ENCODE measurements at places on chromosomes 11 and 22.
A peak's percentile ranks its signal among the peaks of the same experiment; 100 is the strongest.

- H3K27me3 ChIP-seq: peaks cover 2% of the 10 kb centered on the region
- peak overlapping the region; percentile 72 for H3K27ac ChIP-seq
These were observed 113.4 kb upstream of the CRYBB3 start for GRCh38 chr22:25085930-25086901.

- H3K27ac ChIP-seq: no peak overlapping the region
- no peaks in the 10 kb centered on the region for H3K4me1 ChIP-seq
- H3K27me3 ChIP-seq: no peaks in the 10 kb centered on the region
- DNase-seq: no peak
These were observed 620.7 kb upstream of the ARHGAP42 start for GRCh38 chr11:100066399-100066798.

GRCh38 chr11:38476808-38477575 is 1879.0 kb upstream of the RAG2 start:
- DNase-seq: no peak
- H3K27ac ChIP-seq: no peak overlapping the region

- H3K27me3 ChIP-seq: no peaks in the 10 kb centered on the region
- H3K4me1 ChIP-seq: no peaks in the 10 kb centered on the region
- DNase-seq: no peak
These were observed 52.3 kb downstream of the CCDC34 start for GRCh38 chr11:27310707-27311106.

DNA sequence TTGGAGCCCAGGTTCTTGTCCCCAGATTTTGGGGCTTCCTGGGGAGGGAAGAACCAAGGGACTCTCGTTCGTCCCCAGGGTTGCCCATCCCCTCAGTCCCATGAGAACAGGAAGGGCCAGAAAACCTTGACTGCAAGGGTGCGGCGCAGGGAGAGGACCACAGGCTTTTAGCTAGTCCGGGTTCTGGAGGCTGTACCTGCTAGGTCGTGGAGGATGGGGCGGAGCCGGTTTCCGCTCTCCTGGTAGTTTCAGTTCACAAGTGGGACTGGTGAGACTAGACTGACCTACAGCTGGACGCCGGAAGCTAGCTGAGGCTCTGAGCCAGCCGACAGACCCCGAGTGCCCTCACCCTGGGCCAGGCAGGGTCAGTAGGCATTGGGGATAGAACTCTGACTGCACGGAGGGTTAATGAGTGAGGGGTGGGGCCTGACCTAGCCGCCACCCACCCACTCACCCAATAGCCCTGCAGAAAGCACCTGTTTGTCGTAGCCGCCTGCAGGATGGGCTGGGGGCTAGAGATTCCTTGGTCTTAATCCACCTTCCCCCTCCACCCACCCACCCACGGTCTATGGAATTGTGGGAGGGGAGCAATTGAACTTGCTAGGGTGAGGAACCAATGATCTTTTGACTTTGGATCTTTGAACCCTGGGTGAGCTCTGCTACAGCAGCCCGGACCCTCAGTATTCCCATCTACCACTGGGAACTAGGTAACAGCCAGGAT is 1.5 kb downstream of the MAFF start:
- H3K27ac ChIP-seq: no peak overlapping the region
- no peaks in the 10 kb centered on the region for H3K36me3 ChIP-seq
- peak overlapping the region; percentile 83 for H3K4me3 ChIP-seq
- DNase-seq: no peak
- peaks cover 15% of the 10 kb centered on the region for H3K27me3 ChIP-seq

- DNase-seq: no peak
- H3K27me3 ChIP-seq: peaks cover 7% of the 10 kb centered on the region
- no peaks in the 10 kb centered on the region for H3K36me3 ChIP-seq
- no peak overlapping the region for H3K27ac ChIP-seq
These were observed 192.8 kb upstream of the B3GAT1 start for GRCh38 chr11:134604886-134605285.

DNA sequence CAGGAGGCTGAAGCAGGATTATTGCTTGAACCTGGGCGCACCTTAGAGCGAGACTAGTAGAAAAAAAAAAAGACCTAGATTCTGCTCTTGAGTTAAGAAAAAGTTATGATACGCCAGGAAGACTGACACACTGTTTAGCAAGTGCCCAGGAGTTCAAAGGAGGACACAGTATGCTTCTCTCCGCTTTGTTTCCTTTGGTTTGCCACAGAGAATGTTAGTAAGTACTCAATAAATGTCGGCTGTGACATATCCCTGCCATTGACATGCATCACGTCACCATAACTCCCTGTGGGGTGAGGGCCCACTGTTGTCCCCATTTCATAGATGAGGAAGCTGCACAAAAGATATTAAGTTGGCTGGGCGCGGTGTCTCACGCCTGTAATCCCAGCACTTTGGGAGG is 7.1 kb downstream of the SPTBN2 start:
- no peak overlapping the region for H3K27ac ChIP-seq
- no peak for DNase-seq
- peaks cover 2% of the 10 kb centered on the region for H3K36me3 ChIP-seq
- no peak overlapping the region for H3K4me3 ChIP-seq
- peaks cover 49% of the 10 kb centered on the region for H3K4me1 ChIP-seq

GRCh38 chr11:67674442-67674871 is at the start of gene ALDH3B2:
Gene ALDH3B2 (minus strand): TSS chr11:67674623. CDS start chr11:67666935, 7,688 bp downstream.
- H3K4me3 ChIP-seq: no peak within 1 kb of the TSS
- no peak within 1 kb of the TSS for H3K27ac ChIP-seq

DNA sequence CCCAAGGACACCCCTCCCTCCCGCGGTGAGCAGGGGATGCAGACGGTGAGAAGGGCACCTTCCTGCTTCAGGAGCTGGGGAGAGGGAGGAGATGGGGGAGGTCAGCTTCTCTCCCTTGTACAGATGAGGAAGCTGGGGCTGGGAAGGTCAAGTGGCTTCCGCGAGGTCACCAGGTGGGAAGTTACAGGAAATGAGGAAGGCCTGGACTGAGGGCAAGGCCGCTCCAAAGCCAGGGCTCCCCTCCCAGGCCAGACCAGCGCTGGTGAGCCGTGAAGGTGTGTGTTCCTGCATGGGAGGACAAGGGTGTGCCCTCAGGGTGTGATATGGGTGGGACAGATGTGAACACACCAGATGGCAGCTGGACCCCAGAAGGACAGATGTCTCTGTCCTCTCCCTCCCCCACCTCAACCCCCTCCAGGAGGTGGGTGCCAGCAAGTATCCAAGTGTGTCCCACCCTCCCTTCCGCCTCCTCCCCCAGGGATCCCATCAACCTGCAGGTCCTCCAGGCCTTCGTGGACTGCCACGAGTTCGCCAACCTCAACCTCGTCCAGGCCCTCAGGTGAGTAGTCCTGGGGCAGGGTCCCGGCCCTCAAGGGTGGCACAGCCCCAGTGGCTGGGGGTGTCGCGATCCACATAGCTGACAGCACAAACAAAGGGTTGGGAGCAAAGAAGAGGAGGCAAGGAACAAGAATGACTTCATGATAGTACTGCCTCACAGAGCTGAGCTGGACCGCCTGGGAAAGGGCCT is 16.6 kb downstream of the CYTH4 start:
- H3K4me3 ChIP-seq: no peak overlapping the region
- no peak overlapping the region for H3K27ac ChIP-seq
- peaks cover 3% of the 10 kb centered on the region for H3K36me3 ChIP-seq
- H3K27me3 ChIP-seq: peaks cover 11% of the 10 kb centered on the region
- no peak for DNase-seq

- DNase-seq: no peak
- no peak overlapping the region for H3K4me3 ChIP-seq
- no peaks in the 10 kb centered on the region for H3K4me1 ChIP-seq
- H3K27ac ChIP-seq: peak overlapping the region; percentile 22
These were observed 8.1 kb upstream of the MYH9 start for GRCh38 chr22:36395915-36396314.

DNA sequence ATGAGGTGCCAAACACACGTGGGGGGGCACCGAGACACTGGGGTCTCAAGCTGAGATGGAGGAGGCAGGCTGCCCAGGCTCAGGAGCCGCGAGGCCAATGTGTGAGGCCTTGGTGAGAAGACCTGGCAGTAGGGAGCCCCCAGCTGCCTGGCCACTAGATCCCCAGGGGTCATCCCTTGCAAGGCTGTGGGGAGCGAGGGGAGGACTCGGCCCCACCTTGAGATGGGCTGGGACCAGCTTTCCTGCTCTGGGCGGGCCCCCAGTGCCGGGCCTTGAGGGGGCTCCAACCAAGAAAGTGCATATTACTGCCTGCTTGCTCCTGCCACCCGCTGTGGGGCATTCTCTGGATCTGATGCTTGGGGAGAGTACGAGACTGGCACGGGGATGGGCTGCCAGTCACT is 107.0 kb downstream of the CTTN start:
- DNase-seq: no peak
- no peaks in the 10 kb centered on the region for H3K36me3 ChIP-seq
- peaks cover 2% of the 10 kb centered on the region for H3K27me3 ChIP-seq
- no peak overlapping the region for H3K4me3 ChIP-seq
- H3K27ac ChIP-seq: no peak overlapping the region

- no peaks in the 10 kb centered on the region for H3K36me3 ChIP-seq
- H3K4me3 ChIP-seq: peak overlapping the region; percentile 82
- DNase-seq: no peak
- H3K27ac ChIP-seq: no peak overlapping the region
- peaks cover 16% of the 10 kb centered on the region for H3K27me3 ChIP-seq
These were observed 3.0 kb downstream of the MN1 start for GRCh38 chr22:27798511-27799014.

- DNase-seq: no peak
- H3K4me3 ChIP-seq: no peak overlapping the region
- peaks cover 14% of the 10 kb centered on the region for H3K36me3 ChIP-seq
- peaks cover 6% of the 10 kb centered on the region for H3K27me3 ChIP-seq
- no peaks in the 10 kb centered on the region for H3K4me1 ChIP-seq
These were observed 13.8 kb downstream of the CARS1 start for GRCh38 chr11:3043315-3043871.

GRCh38 chr11:3158131-3158591 is 6.9 kb downstream of the OSBPL5 start:
- H3K27me3 ChIP-seq: peaks cover 8% of the 10 kb centered on the region
- peaks cover 15% of the 10 kb centered on the region for H3K4me1 ChIP-seq
- peaks cover 6% of the 10 kb centered on the region for H3K36me3 ChIP-seq
- DNase-seq: no peak
- H3K27ac ChIP-seq: no peak overlapping the region

- H3K27ac ChIP-seq: no peak overlapping the region
- no peaks in the 10 kb centered on the region for H3K36me3 ChIP-seq
- peaks cover under 1% of the 10 kb centered on the region for H3K27me3 ChIP-seq
- no peak overlapping the region for H3K4me3 ChIP-seq
These were observed 61.2 kb downstream of the MPPED1 start for GRCh38 chr22:43473031-43473430.

DNA sequence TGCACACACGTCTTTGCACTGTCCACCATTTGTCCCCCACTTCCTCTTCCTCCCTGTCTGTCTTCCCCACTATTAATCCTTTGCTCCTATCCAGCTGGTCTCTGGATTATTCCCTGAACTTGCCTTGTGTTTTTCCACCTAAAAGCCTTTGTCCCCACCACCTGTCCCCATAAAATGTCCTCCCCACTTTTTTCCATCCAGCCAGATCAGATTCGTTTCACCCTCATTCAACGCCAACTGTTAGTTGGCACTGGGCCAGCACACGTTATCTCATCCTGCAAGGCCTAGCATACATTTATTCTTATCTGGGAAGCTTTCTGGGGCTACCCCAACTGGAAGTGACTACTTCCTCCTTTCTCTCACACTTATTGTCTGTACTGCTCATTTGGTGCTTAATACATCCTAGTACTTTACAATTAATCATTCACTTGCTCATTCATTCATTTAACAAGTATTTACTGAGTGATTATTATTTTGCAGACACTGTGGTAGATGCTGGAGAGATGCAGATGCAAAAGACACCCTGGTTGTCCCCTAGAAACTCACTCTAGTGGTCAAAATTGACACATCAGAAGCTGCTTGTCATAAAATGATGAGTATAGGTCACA is 96.2 kb downstream of the RASSF10 start:
- peaks cover 7% of the 10 kb centered on the region for H3K27me3 ChIP-seq
- peak overlapping the region; percentile 89 for H3K27ac ChIP-seq
- H3K36me3 ChIP-seq: peaks cover 19% of the 10 kb centered on the region
- peak; percentile 69 for DNase-seq
- H3K4me1 ChIP-seq: peaks cover 65% of the 10 kb centered on the region
- H3K4me3 ChIP-seq: peak overlapping the region; percentile 21

DNA sequence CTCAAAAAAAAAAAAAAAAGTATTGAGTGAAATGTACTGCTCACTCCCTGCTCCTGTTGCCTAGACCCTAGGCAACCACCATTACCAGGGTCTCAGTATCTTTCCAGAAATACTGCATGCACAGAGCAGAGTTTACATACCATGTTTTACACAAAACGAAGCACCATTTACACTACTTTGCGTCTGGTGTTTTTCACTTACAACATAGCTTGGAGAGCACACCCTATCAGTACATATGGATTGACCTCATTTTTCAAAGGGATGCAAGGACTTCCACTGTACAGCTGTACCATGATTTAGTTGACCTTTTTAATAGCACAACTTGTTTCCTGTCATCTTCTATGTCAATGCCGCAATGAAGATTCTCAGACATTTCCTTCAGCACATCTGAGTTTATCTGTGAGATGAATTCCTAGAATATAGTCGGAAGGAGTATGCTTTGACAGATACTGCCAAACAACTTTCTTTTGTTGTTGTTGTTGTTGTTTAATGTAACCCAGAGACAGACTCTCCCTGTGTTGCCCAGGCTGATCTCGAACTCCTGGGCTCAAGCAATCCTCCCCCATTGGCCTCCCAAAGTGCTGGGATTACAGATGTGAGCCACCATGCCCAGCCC is 6.1 kb downstream of the MYH9 start:
- peak overlapping the region; percentile 42 for H3K27ac ChIP-seq
- H3K27me3 ChIP-seq: no peaks in the 10 kb centered on the region
- peaks cover 56% of the 10 kb centered on the region for H3K4me1 ChIP-seq

- H3K27ac ChIP-seq: no peak overlapping the region
- no peak overlapping the region for H3K4me3 ChIP-seq
These were observed 2413.8 kb upstream of the RAG2 start for GRCh38 chr11:39011797-39012196.

- no peaks in the 10 kb centered on the region for H3K27me3 ChIP-seq
- no peaks in the 10 kb centered on the region for H3K4me1 ChIP-seq
- H3K4me3 ChIP-seq: no peak overlapping the region
- no peak overlapping the region for H3K27ac ChIP-seq
- H3K36me3 ChIP-seq: no peaks in the 10 kb centered on the region
- no peak for DNase-seq
These were observed 9.8 kb downstream of the POU2AF3 start for GRCh38 chr11:111308140-111308539.

- no peaks in the 10 kb centered on the region for H3K36me3 ChIP-seq
- no peak for DNase-seq
- H3K27ac ChIP-seq: no peak overlapping the region
- H3K27me3 ChIP-seq: peaks cover 5% of the 10 kb centered on the region
- no peak overlapping the region for H3K4me3 ChIP-seq
These were observed 99.8 kb downstream of the AASDHPPT start for GRCh38 chr11:106177311-106177710.

DNA sequence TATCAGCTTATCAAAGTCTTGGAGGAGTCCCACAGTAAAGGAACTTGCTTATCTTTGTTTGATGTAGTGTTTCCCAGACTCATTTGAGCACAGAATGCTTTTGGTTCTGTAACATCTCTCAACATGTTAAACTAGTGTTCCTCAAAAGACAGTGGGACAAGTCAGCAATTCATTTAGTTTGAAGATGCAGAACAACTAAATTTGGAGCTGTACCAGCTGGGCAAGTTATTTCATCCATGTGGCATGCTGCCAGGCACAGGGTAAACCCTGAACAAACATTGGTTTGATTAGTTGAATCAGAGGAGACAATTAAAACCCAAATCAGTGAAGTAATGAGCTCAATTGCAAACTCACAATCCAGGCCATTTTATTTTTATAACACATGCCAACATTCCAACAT is 141.2 kb downstream of the CSNK2A3 start:
- no peak overlapping the region for H3K4me3 ChIP-seq
- H3K4me1 ChIP-seq: peaks cover 20% of the 10 kb centered on the region
- no peak overlapping the region for H3K27ac ChIP-seq
- H3K36me3 ChIP-seq: no peaks in the 10 kb centered on the region
- no peak for DNase-seq
